Stimulated activated CD4-positive, alpha-beta T cell treated with anti-CD3 and anti-CD28 coated beads, Interleukin-12 subunit alpha, Interleukin-12 subunit beta, amount 100 ng/mL, for 4 hours (primary cell): ENCODE measurements at places on chromosomes 4 and X.

DNA sequence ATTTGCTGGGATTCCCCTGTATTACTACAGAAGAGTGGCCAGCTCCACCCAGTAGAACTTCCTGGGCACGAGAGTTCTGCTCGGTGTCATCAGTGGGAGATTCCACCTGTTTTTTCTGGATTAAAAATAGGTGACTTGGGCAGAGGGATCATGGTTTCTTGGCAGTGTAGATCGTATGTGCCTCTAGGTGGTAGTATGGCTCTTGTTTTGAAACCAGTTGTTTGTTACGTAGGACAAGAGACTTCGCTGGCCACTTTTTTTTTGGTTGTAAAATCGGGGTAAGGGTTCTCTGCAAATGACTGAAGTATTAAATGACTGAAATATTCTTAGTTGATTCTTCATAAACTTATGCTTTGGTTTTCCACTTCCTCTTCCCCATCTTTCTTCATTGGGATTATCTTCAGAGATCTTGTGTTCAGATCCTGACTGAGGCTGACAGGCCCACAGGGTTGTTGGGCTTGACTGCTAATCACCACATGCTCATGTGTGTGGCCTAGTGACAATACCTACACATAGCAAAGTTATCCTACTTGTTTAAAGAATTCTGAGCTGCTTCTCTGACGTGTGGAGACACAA is 43.8 kb upstream of the WDR1 start:
- no peak for DNase-seq

DNA sequence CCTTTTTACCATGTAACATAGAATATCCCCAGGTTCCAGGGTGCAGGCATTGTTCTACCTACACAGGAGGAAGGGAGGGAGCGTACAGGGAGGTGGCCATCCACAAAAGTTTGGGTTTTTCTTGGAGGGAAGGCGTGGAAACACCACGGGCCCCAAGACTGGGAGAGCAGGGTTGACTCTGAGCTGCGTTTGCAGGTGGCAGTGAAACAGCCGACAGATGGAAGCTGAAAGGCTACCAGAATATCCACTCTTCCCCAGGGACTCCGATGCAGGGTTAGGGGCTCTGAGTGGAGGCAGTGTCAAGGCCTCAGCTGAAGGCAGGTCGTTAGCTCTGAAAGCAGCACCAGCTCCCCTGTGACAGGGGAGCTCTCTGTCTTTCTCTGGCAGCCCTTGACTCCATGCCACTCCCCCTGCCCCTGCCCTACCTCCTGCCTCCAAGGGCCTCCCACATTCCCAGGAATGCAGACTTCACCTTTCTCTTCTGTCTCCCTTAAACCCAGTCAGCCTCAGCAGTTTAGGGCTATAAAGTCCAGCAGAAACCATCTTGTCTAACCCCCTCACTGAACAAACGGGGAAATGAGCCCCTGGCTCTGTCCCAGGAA is 14.0 kb upstream of the GLOD5 start:
- no peak for DNase-seq

DNA sequence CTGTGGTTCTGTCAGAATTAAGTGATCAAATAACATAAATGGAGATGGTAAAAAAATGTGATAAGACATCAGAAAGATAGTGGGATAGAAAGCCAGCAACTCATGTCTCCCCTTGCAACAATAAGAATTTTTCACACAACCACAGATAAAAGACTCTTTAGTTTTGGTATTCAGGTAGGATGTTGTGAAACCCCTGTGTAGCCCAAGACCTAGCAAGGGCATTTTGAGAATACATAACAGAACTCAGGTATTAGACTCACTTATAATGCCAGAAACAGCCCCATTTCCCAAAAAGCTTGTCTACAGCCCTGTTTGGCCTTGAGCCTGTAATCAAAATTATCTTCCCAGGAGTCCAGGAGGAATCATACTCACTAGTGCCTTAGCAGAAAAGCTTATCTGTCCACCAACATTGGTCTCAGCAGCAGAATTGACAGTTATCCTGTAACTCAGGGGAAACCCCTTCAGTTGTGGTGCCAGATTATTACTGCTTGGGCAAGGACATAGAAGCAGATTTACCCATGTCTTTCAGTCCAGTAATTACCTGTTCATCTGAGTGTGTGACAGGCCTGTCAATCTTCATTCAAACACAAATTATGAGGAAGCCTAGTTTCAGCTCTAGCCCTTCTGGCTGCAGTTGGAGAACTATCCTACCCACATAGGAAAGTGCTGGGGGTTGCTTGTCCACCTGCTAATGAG is 41.0 kb upstream of the UGT2B17 start:
- DNase-seq: no peak

- no peak for DNase-seq
Measured at GRCh38 chr4:185323606-185324005, 72.1 kb downstream of the LRP2BP start.

DNA sequence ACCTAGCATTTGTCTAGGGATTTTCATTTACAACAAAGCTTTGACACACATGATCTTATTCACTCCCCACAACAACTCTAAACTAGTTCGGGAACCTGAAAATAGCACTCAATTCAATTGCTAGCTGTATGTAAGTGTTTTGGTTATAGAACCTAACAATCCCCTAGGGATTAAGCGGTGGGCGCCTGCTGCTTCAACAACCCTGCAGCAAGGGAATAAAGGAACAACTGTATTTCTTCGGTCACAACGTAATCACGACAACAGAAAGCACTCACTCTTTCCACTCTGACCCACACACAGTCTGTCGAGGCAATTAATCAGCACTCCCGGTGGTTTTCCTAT is 674 bp upstream of the DIAPH2 start:
- no peak for DNase-seq
